ENCODE measurements at places on chromosomes 2 and 18. TPM values are rescaled to one million over a fixed set of nuclear protein-coding genes. Genes with fewer than 3 reads are reported as not detected.

The RSAD2 gene
- total RNA-seq: 11.8 TPM

The SDC1 gene
- total RNA-seq: 74.3 TPM

DNA sequence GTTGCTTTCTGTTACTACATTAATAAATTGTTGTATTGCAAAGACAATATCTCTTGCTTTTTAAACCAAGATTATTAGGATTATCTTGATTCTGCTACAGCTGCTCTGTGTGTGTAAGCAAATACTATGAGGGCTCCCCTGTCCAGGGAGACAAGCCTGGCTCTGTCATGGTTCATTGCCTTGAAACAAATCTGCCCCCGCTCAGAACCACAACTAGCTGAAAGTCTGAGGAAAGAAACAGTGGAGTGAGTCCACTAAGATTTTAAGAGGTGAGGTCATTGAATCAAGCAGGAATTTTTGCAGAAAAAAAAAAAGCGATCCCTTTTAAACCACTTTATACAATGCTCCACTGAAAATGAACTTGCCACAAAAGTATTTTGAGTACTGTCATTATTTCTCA, 30.8 kb upstream of the LRRTM4 start:
- DNase-seq: peak; percentile 2
- H3K4me1 ChIP-seq: no peaks in the 10 kb centered on the region
- no peaks in the 10 kb centered on the region for H3K36me3 ChIP-seq
- no peak overlapping the region for H3K27ac ChIP-seq

GRCh38 chr2:102792568-102793208, 30.9 kb downstream of the TMEM182 start:
- H3K27me3 ChIP-seq: no peaks in the 10 kb centered on the region
- no peaks in the 10 kb centered on the region for H3K36me3 ChIP-seq
- no peak for DNase-seq
- H3K4me1 ChIP-seq: no peaks in the 10 kb centered on the region

DNA sequence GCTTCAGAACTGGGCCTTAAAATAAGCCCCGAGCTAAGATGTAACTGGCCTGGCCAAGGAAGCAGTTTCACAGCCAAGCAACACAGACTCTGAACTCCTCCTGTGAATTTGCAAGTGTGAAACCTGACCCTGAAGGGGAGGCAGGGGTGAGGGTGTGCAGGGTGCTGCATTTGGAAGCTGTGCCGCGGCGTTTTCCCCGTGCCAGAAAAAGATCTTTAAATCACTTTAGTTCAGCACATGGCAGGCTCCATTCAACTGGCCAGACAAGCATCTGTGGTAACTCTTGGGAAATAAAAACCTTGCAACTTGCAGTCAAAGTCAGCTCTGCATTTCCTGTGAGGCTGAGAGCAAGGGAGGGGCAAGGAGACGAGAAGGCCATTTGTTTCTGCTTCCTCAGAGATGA, 209.3 kb upstream of the SOX11 start:
- no peak overlapping the region for H3K27ac ChIP-seq
- H3K27me3 ChIP-seq: no peaks in the 10 kb centered on the region
- H3K36me3 ChIP-seq: no peaks in the 10 kb centered on the region
- DNase-seq: peak; percentile 39

DNA sequence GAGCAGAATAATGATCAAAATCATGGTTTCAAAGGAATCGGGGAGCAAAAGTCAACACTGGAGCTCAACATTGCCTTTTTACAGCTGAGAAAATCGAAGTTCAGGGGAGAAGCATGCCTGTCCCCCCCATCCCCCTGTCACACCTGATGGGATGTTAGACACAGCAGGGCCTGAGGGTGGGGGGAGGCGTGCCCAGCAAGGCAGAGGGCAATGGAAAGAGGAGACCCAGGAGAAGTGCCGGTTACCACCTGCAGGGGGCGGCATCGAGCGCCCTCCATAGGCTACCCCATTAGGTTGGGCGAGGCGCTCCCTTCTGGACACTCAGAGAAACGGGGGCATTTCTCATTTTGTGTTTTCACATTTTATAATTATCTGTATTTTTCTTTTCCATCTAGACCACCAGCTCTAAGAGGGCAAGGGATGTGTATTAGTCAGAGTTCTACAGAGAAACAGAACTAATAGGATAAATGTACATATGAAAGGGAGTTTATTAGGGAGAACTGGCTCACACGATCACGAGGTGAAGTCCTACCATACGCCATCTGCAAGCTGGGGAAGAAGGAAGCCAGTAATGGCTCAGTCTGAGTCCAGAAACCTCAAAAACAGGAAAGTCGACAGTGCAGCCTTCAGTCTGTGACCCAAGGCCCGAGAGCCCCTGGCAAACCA, 271.3 kb downstream of the LRATD1 start:
- no peak overlapping the region for H3K4me3 ChIP-seq
- no peaks in the 10 kb centered on the region for H3K4me1 ChIP-seq
- no peaks in the 10 kb centered on the region for H3K27me3 ChIP-seq
- H3K36me3 ChIP-seq: no peaks in the 10 kb centered on the region
- no peak for DNase-seq
- no peak overlapping the region for H3K27ac ChIP-seq

The LIPG gene
- total RNA-seq: 11.0 TPM

DNA sequence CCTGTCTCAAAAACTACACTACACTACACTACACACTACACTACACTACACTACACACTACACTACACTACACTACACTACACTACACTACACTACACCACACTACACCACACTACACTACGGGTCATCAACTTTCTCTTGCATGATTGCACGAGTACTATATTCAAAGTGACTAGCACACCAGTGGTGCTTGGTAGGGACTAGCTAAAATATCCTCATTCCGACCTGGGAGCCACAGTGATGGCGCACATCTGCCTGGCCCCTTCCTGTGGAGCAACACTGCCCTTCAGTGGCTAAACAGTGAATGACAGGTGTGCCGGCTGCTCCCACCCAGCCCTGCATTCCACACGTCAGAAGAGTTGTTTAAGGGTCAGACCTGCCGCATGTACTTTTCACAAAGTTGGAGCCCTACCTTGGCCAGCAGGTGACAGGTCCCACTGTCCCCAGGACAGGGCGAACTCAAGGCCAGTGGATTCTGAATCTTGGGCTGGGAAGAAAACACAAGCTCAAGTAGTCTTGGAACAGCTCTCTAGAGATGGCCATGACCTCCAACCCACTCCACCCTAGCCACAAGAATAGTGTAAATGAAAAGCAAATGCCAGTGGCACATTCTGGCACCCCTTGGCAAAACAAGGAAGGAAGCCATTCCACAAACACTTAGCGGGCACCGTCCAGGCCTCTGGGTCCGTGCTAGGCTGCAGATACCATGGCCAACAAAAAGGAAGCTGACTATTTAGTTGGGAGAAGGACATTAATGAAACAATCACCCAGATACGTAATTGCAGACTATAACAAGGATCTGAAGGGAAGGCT, 79.7 kb upstream of the MSH2 start:
- H3K27me3 ChIP-seq: no peaks in the 10 kb centered on the region
- no peaks in the 10 kb centered on the region for H3K36me3 ChIP-seq

DNA sequence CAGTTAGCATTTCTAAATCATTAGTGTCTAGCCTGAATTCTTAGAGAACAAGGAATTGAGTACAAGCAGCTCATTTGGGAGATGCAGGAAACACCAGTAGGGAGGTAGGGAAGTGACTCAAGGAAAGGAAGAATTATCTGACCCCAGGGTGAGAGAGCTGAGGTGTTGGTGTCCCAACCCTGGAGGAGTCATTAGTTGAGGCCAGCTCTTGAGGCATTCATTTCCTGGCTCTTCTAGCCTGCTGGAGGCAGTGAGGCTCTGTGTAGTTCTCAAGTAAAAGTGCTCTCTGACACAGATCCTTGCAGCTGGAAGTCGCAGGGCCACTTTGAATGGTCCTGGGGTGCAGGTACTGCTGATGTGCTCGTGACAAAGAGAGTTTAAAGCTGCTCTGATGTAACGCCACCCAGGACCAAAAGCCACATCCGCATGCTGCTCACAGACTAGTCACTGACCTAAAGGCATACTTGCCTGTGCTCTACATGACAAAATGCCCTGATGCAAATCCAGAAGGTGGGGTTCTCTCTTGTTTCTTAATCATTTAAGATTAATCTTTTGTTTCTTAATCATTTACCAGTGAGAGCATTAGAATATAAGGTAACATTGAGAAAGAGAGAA, 299.5 kb upstream of the LYPD1 start:
- no peaks in the 10 kb centered on the region for H3K36me3 ChIP-seq
- H3K27me3 ChIP-seq: no peaks in the 10 kb centered on the region
- no peak for DNase-seq
- no peaks in the 10 kb centered on the region for H3K4me1 ChIP-seq
- no peak overlapping the region for H3K4me3 ChIP-seq

The DNAH7 gene
- 1.2 TPM for total RNA-seq

DNA sequence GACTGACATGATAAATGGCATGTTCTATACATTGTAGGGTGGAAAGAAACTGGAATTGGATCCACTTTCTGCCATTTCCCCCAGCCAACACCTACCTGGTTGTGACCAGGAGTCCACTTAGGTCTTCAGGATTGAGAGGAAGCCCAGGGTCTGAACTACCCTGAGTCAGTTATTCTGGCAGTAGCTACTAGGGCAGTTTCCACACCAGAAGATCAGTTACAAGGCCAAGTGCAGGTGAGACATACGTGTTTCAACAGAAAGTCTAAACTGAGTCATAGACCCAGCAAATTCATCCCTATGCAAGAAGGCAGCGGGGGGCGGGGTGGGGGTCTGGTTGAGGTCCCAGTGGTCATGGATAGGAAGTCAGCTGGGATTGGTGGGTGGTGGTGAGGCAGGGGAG, 21.9 kb downstream of the ANTXR1 start:
- H3K27ac ChIP-seq: no peak overlapping the region
- H3K4me3 ChIP-seq: no peak overlapping the region
- no peaks in the 10 kb centered on the region for H3K27me3 ChIP-seq
- peaks cover 21% of the 10 kb centered on the region for H3K4me1 ChIP-seq

DNA sequence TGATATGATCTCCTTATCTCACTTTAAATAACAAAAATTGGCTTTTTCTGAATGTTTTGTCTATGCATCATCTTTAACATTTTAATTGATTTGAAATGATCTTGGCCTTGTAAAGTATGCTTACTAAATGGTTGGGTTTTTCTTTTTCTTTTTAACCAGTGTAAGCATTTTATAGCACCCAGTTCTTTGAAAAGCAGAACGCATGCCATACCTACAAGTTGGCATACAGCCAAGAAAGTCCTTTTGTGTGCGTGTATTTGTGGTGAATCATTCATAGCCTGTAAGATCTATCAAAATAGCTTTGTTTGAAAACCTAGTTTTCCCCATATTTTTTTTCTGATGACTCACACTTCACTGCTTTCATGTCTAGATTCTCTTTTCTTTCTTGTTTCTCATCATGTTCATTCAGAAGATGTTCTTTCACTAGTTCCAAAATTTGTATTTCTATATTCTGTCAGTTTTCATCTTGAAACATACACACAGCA, 4.1 kb upstream of the VRK2 start:
- H3K36me3 ChIP-seq: no peaks in the 10 kb centered on the region
- H3K4me1 ChIP-seq: peaks cover 14% of the 10 kb centered on the region
- H3K4me3 ChIP-seq: no peak overlapping the region

The RGPD4 gene
- total RNA-seq: not detected

The MC4R gene
- not detected for total RNA-seq

DNA sequence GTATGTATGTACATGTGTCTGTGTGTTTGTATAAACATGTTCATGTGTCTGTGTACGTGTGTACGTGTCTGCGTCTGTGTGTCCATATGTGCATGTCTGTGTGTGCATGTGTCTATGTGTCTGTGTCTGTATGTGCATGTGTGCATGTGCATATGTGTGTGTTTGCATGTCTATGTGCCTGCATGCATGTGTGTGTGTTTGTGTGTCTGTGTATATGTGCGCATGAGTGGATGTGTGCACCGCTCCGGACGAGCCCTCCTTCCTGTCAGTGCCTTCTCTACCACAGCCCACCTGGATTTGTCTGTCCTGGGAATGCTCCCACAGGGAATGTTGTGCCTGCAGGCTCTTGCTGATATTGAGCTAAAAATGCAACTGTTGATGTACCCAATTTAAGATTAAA, 113.3 kb upstream of the EPC2 start:
- H3K36me3 ChIP-seq: no peaks in the 10 kb centered on the region
- no peaks in the 10 kb centered on the region for H3K4me1 ChIP-seq
- H3K27me3 ChIP-seq: no peaks in the 10 kb centered on the region
- DNase-seq: no peak
- no peak overlapping the region for H3K27ac ChIP-seq

DNA sequence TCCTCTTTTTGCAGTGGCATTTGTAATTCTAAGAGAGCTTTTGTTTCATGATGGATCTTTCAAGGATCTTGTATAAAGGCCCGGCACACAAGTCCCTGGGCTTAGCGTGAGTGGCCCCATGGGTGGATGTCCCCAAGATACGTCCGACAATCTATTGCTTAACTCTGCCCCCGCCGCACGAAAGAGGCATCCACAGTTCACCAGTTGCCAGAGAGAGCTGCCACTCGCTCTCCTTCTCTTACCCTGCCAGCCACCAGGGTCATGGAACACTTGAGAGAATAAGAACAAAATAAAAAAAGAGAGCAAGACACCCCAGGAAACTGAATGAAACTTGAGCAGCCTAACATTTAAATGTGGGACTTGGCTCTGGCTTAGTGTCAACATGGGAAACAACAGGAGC, 92.3 kb downstream of the CTAGE1 start:
- H3K27ac ChIP-seq: no peak overlapping the region
- peaks cover 3% of the 10 kb centered on the region for H3K4me1 ChIP-seq
- no peak overlapping the region for H3K4me3 ChIP-seq
- DNase-seq: no peak
- H3K27me3 ChIP-seq: peaks cover 12% of the 10 kb centered on the region
- H3K36me3 ChIP-seq: no peaks in the 10 kb centered on the region

DNA sequence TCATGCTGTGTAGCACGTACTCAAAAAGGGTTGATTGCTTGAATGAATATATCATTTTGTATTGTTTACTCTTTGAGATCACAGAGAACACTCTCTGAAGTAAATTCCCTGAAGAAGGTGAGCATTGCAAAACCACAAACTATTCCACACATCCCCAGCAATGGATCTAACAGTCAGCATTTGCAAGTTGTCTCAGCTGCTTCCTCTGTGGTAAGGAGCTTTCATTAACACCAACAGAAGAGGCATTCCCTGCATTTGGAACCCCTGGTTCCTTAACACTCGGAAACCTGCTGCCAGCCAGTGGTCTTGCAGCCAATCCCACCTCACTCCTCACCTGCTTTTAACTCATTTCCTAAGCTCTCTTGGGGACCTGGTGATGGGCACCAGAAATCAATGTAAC, 108.4 kb downstream of the IRS1 start:
- no peaks in the 10 kb centered on the region for H3K27me3 ChIP-seq
- no peak overlapping the region for H3K4me3 ChIP-seq

- H3K27ac ChIP-seq: peak overlapping the region; percentile 13
- H3K27me3 ChIP-seq: no peaks in the 10 kb centered on the region
- peaks cover 39% of the 10 kb centered on the region for H3K4me1 ChIP-seq
Measured at GRCh38 chr2:8983571-8983970, 19.9 kb downstream of the MBOAT2 start.

DNA sequence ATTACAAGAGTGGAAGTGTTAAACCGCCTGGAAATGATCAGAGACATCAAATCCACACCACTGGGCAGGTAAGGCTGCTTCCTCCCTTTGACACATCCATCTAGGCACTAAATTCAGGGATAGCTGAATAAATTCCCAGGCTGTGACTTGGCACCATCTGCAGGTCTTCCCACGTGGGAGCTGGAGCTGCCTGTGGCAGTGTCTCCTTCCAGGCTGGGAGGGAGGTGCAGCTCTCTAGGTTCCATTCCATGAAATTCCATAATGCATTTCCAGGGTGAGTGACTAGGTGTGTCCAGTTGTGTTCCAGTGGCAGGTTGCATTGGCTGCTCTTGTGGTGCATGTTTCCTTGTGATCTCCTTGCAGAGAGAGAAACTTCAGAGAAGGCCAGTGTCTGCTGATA, 188.9 kb upstream of the CXCR4 start:
- H3K27ac ChIP-seq: no peak overlapping the region
- H3K27me3 ChIP-seq: no peaks in the 10 kb centered on the region
- no peak overlapping the region for H3K4me3 ChIP-seq
- no peaks in the 10 kb centered on the region for H3K4me1 ChIP-seq

All from astrocyte (in vitro differentiated cells and primary cell).